ENCODE measurements at places on chromosomes 12 and 14.

GRCh38 chr12:2372178-2372577 lies 319.4 kb downstream of the CACNA1C start:
- no peak for DNase-seq

DNA sequence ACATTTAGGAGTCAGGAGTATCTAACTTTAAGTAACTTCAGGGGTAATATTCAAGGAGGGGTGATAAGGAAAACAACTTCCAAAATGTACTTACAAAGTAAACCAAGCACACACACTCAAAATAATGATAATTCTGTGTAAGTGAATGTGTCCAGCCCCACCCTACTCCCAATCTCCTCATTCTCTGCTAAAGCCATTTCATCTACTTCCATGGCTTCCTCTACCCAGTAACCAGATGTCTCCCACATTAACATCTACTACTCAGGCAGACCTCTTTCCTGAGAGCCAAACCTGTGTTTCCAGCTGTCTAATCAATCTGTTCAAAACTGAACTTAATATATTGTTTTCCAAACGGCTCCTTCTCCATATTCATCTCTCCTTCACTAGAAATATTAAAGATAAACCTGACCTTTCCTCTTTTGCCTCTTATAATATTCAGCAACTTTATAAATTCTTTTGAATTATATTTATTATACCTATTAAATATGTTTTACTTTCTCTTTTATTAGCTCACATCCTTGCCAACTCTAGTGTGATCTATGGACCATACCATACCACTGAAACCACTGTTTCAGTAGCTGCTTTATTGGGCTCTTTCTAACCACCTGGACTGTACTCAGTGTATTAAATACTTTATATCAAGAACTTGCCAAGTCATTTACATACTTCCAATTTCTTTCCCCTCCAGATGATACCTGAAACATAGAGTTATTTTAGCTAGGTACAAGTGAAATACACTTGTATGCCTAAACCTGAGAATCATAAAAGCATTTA lies 170.7 kb downstream of the PPFIA2 start:
- no peak for DNase-seq

- peak; percentile 40 for DNase-seq
Observed at GRCh38 chr12:95117178-95117599, 43.8 kb upstream of the NR2C1 start.

GRCh38 chr14:22531451-22532344 lies 57.3 kb downstream of the DAD1 start:
- no peak for DNase-seq

DNA sequence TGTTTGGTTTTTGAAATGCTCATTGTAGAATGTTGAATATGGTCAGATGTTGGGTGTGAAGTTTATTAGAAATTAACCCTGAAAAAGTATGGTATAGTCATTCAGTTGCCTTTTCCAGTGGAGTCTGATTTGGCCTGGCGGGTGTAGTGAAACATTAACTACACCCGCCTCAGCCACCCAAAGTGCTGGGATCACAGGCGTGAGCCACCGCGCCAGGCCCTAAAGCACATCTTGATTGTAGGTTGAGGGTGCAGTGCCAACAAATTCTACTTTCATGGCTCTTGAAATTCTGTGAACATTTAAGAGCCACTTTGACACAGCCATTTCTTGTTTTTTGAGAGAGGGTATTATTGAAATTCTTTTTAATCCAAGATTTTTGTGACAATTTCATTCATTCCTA lies 624.9 kb downstream of the DIO2 start:
- DNase-seq = no peak

DNA sequence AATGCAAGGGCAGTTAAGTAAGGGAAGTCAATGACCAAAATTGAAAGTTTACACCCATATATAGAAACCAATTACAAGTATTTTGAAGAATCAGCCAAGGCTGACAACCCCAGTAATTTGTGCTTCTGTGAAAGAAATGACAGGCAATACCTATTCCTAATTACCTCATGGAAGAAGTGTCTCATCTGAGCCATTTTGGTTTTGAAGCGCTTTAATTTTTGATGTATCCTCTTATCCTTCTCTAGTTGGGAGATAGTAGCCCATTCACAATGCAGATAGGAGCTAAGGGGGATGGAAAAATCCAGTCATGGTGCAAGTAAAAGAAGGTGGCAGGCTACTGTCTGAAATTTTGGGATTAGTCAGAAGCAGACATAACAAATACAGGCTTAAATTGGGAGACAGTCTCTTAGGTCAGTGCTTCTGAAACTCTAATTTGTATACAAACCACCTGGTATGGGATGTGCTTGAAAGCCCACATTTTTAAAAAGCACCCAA lies 30.4 kb upstream of the SUPT16H start:
- no peak for DNase-seq

DNA sequence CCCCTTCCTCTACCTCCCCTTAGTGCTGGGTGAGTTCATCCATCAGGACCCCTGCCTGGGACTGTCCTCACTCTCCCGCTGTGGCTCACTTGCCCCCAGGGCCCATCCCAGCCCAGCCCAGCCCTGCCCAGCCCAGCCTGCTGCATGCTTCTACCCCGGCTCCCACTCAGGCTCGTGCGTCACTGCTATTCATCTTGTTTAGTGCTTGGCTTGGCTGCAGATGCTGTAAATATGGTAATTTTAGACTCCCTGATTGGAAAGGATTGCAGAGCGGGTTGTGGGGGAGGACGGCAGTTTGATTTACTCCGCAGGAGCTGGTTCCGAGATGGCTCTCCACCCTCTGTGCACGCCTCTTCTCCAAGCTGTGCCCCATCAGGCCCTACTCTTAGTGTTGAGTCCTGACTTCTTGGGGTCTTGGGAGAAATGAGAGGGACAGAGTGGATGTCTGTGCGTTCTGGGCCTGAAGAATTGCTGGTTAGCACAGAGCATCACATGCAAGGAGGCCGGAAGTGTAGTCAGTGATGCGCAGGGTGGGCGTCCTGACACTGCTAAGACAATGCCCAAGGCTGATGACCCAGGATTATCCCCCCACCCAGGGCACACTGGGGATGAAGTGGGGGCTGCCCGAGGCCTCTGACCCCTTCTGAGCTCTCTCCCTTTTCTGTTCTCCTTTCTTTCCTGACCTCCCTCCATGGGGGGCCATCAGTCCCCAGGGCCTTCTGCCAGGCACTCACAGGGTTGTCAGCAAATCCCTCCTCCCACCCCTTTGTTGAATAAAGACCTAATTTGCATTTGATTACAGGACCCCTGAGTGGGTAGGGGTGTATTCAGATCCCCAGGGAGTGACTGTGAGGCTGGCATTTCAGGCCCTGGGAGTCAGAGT lies 244.4 kb downstream of the ZFP36L1 start:
- DNase-seq = no peak

- no peak for DNase-seq
Observed at GRCh38 chr12:57621497-57622292, 10.5 kb downstream of the ARHGEF25 start.
